Effector memory CD4-positive, alpha-beta T cell (primary cell): ENCODE measurements at places on chromosomes 7 and 10.

GRCh38 chr7:154610903-154611302, 392.0 kb downstream of the PAXIP1 start:
- no peak for DNase-seq

DNA sequence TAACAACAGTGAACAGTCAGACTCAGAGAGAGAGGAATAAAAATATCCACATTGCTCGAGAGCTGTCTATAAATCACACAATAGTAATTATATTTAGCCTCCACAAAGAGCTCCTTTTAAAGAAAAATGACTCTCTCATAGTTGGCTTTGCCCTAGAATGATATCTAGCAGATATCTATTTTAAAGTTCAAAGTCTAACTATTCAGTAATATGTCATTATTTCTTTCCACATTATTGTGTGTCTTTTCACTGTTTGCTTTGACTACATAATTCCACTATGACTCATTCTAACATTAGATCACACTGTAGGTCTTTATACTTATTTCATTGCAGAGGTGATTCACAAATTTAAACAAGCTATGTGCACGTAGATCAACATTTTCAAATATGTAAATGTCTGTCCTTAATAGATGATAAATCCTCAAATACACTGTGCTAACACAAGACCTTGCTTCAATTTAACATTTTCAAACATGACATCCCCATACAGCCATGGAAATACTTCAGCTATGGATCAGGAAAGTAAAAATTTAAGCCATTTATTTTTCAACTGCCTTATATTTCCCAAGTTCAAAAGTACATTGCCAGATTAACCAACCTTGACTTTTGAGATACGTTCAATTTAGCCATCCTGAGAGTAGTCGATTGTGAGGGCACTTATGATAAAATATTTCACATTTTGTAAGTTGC, 99.9 kb upstream of the AKR1E2 start:
- DNase-seq: no peak

DNA sequence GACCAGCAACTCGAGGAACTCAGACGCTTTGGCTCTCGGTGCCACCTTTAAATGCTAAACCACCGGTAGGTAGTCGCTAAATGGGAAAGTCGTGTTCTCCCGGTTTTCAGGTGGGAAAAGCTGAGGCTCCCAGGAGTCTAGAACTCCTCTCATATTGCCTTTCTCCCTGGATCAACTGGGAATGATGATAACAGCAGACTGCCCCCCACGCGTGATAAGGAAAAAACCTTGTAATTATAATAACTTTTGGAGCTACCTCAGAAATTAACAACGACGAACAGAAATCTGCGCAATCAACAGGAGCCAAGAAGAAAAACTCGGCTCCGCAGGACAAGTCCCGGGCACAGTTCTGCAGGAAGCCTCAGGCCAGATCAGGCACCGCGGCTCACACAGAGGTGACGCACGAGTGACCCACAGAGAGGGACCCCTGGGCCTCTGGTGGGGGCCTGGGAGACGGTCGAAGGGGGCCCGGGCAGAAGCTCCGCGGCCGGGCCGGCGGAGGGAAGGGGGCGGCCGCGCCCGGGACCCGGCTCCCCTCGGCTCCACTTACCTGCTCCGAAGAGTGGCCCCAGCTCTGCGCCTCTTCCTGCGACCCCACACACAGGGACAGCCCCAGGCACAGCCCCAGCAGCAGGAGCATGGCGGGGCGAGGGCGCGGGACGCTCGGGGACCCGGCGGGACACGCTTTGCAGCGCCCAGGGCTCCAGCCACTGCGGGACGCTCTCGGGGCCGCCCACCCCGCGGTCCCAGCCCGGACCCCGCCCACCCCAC, at the start of gene ITIH5:
ITIH5 (minus strand) TSS at position 714 of the 771 bp plus-strand sequence; CDS start at position 640, 74 bp downstream.
- DNase-seq: no peak

DNA sequence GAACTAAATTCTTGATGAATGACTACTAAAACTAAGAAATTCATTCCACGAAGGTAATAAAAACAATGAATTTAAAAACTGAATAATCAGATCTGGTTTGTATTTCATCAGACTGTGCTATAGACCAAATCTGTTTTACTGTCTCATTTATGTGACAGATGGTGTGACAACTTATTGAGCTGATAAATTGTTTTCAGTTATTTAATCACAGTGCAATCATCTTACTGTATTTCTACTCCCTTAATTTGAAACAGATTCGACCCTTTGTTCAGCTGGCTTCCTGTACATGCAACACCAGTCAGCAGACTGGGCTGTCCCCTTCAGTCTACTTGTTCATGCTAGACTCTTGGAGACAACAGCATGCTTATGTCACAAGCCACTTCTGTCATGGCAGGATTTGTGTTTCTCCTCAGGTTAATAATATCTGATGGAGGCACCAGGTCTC, 150.9 kb downstream of the MBL2 start:
- DNase-seq: no peak

DNA sequence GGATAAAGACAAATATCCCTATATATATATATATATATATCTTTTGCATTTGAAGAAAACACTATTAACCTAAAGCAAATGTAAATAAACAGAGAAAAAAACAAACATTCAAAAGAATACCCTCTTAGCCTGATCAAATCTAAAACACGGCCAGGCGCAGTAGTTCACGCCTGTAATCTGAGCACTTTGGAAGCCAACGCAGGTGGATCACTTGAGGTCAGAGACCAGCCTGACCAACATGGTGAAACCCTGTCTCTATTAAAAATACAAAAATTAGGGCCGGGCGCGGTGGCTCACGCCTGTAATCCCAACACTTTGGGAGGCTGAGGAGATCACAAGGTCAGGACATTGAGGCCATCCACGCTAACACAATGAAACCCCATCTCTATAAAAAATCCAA, 9.2 kb downstream of the ANXA7 start:
- DNase-seq: no peak

GRCh38 chr10:20760460-20760859, 136.7 kb downstream of the NEBL start:
- DNase-seq: no peak

DNA sequence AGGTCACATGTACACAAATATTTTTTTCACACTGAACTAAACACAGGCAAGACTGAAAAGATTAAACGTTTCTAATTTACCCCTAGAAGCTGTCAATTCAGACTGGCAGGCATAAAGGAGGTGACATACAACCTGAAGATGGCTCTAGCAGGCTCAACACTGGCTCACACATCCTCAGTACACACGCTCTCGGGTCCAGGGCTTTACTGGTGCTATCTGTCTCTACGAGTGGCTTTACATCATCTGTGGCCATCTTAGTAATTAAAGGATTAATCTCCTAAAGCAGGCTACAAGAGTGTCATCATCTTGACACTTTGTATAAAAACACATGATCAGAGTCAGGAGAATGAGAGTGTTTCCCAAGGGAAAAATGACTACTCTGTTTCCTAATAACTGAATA, 57.3 kb downstream of the COPG2 start:
- DNase-seq: no peak

DNA sequence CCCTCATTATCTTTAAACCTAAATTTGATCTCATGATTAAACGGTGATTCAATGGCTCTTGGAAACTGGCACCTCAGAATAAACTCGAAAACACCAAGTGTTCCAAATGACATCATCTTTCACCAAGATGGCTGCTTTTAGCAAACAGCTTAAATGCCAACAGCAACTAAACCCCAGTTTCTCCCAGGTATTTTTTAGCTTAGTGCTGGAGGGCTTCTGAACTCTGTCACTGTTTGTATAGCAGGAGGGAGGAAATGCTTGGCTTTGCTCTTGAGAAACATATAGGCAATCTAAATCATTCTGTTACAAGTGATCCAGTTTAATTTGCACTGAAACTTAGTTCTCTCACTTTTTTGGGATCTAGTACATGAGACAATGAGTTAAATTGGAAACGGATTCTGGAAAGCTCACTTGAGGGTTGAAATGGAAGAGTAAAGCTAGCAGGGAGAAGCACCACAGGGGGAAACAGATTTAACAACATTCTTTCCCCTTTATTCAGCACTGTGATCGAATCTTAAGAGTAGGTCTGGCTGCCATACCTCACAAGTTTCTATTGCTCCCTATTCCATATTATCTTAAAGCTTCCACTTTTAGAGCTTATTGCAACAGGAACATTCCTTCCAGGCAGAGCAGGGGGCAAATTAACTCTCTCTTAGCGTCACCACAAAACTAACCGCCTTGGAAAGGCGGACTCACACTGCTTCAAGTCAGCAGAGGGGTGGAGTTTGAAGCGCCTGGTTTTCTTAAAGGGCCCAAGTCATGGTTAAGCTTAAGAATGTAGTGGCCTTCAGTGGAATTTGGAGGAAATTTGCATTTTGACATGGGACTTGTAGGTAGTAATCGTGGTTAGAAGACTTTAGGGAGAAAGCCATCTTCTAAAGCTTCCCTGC, 1.8 kb upstream of the CCDC6 start:
- DNase-seq: no peak

DNA sequence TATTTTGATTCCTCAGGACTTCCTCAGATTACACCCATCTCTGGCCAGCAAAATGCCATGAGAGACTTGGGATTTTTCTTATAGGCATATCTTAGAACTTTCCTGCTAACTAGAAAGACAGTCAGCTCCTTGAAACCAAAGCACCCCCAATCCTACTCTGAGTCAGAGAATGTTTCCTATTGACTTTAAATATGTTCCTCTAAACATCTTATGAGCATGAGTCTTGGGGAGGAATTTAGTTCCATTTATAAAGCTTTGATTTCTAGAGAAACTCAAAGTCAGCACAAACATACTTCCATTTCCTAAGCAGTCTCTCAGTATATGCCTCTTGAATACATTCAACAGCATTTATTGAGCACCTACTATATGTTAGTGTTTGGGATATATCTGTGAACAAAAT, 128.5 kb downstream of the INHBA start:
- DNase-seq: no peak

DNA sequence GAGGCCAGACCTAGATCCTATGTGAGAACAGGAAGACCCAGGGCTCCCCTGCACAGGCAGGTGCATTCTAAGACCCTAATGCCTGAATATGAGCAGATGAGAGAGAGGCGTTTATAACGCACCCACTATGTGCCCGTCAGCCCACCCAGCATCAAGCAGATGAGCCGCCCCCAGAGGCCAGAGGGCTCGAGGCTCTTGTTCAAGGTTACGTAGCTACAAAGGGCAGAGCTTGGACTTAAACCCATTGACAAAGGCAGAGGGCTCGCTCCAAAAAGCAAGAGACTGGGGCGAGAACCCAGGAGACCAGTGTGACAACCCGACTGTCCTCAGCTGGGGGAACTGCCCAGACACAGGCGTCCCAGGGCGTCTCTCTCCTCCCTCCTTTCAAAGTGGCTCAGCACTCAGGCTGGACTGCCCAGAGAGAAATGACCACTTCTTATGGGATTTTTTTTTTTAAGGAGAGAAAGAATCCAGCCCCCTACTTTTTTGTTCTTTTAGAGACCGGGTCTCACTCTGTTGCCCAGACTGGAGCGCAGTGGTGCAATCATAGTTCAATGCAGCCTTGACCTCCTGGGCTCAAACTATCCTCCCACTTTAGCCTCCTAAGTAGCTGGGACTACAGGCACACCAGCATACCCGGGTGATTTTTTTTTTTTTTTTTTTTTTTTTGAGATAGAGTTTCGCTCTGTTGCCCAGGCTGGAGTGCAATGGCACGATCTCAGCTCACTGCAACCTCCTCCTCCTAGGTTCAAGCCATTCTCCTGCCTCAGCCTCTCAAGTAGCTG, 40.1 kb downstream of the TNRC18 start:
- no peak for DNase-seq

GRCh38 chr7:70586822-70587221, 545.1 kb upstream of the GALNT17 start:
- no peak for DNase-seq

GRCh38 chr10:8758029-8758428, 703.5 kb downstream of the GATA3 start:
- no peak for DNase-seq

GRCh38 chr7:23338439-23338838, 39.3 kb downstream of the MALSU1 start:
- DNase-seq: no peak

DNA sequence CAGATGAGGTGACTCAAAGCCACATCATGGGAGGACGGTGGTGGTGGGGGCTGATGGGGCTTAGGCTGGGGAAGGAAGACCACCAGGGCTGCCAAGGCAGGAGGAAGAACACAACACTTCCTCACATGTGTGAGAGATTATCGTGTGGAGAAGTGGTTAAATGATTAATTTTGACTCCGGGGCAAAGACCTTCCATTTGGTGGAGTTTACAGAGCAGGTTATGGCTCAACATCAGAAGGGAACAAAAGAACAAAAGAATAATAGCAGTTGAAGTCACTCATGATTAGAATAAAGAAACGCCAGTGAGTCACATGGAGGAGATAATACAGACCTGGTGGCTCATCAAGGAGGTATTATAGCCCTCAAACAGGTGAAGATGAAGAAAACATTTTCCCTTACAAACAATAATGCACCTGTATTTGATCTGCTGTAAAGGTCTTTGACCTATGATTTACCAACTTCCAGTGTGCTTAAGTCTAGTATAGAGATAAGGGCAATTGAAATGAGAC, 170.1 kb downstream of the PKD1L1 start:
- no peak for DNase-seq

- no peak for DNase-seq
Observed at GRCh38 chr7:140541513-140542227, 62.4 kb upstream of the MKRN1 start.

DNA sequence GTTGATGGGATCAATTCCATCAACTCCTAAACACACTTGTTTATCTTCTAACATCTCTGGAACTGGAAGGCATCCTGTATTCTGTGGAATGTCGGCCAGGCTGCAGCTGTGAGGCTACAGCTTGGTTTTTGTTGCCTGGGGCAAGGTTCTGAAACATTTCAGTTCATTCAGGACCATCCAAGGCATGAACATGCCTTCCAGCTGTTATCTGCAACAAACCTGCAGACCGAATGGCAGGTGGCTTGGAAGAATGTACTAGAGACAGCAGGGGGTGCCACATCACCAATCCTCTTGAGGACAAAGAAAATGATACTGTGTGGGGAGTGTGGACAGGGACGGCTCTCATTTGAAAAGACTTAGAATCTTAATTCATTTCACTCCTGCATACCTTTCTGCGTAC, 12.4 kb downstream of the PAPOLB start:
- DNase-seq: no peak

DNA sequence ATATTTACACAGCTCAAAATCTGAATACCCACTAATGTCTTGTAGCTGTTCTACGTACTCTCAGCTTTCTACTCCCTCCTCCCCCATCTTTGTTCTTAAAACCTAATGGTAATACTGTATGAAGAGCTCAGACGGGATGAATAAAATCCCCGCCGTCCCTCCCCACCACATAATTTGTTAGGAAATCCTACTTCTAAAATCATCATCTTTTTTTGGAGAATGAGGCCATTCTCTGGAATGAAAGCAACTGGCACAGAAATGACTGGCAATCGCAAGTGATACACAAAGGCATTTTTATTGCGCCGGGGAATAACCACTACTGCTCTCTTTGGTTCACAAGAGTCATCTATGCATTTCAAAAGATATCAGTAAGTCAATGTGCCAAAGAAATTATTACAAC, 27.3 kb downstream of the SLC35B4 start:
- DNase-seq: no peak

GRCh38 chr10:57338823-57339558, 928.7 kb downstream of the IPMK start:
- no peak for DNase-seq

GRCh38 chr10:88893611-88894010, 13.6 kb downstream of the STAMBPL1 start:
- DNase-seq: no peak
